Liver (tissue), 10 donors: ENCODE measurements at places on chromosomes 4 and X.

GRCh38 chrX:124033821-124034220, 72.3 kb downstream of the STAG2 start:
- no peak for DNase-seq

DNA sequence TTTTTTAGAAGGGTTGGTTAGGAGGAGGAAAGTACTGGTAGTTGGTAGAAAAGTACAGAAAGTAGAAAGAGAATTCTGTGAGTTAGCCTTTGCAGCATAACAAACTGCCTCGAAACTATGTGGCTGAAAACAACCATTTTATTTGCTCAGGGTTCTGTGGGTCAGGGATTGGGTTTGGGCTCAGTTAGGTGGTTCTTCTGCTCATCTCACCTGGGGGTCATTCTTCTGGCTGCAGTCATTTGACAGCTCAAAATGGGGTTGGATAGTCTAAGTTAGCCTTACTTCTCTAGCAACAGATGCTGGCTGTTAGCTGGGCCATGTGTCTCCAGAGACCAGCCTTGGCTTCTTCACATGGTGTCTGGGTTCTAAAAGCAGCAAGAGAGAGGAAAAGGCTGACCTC, 119.4 kb downstream of the SMIM20 start:
- DNase-seq: no peak

DNA sequence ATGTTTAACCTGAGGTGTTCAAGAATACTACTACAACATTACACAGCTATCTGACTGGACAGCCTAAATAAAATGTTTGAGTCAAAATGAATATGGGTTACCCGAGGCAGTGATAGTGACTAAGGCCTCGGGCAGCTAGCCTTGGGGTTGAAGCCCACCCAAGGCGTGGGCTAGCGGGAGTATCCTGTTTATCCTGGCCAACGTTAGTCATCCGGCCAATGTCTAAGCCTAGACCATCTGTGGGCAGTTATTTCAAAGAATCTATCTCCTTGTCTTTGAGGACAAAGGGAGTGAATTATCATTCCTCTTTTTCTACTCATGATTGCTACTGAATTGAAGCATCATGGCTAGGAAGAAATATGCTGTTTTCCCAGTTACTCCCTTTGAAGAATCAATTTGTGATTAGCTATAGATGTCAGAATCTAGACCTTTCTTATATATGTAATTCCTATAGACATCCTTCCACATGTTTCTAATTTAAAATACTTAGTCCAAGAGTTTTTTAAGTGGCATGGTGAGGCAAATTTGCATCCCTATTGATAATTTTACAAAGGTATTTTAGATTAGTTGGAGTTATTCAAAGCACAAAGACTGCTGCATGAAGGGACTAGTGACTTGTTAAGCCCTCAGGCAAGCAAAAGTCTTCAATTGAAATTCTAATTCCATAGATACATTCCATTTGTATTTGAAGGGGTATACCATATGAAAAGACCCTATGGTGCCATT, 6.0 kb upstream of the PDGFC start:
- no peak for DNase-seq

DNA sequence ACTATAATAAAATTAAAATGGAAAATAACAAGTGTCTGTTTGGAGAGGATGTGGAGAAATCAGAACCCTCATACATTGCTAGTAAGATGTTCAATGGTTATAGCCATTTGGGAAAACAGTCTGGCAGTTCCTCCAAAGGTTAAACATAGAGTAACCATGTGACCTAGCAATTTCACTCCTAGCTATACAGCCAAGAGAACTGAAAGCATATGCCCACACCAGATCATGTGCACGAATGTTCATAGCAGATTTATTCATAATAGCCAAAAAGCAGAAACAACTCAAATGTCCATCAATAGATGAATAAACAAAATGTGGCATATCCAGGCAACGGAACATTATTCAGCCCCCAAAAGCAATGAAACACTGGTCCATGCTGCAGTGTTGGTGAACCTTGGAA, 9.4 kb upstream of the CCNQ start:
- no peak for DNase-seq

GRCh38 chrX:130699618-130700017, 203.4 kb downstream of the ENOX2 start:
- no peak for DNase-seq

DNA sequence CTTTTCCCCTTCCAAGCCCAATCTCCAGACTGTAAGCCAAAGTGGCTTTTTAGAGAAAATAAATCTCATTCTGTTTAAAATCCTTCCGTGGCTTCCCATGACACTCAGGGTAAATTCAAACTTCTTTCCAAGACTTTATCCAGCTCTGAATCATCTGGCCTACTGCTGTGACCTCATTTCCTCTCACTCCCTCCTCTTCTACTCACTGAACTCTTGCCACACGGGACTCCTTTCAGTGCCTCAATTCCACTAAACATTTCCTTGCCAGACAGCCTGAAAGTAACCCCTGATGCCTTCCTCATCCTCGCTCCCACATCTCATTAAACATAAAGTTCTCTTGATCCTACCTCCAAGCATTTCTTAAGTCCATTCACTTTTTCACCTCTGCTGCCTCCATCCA, 27.8 kb upstream of the RNF128 start:
- DNase-seq: no peak

GRCh38 chrX:38175139-38175538, 45.5 kb downstream of the SRPX start:
- no peak for DNase-seq
